ENCODE measurements at places on chromosomes 5 and 9. TPM values are rescaled to one million over a fixed set of nuclear protein-coding genes. Genes with fewer than 3 reads are reported as not detected.

DNA sequence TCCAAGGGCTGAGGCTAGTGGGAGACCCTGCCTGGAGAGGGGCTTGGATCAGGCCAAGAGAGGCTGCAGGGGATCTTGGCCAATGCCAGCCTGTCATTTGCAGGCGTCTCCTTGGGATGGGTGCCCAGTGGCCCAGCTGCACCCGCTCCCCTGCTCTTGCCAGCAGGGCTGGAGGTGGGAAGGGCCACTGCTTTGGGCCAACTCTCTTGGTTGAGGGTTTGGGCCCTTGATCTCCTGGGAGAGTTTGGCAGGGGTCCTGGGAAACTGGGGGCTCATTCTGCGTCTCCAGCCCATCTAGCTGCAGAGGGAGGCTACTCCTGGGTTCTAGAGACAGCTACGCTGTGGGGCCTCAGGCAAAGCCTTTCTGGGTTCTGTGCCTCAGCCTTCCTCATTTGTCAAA is 10.5 kb downstream of the PSD2 start:
- no peak for DNase-seq

DNA sequence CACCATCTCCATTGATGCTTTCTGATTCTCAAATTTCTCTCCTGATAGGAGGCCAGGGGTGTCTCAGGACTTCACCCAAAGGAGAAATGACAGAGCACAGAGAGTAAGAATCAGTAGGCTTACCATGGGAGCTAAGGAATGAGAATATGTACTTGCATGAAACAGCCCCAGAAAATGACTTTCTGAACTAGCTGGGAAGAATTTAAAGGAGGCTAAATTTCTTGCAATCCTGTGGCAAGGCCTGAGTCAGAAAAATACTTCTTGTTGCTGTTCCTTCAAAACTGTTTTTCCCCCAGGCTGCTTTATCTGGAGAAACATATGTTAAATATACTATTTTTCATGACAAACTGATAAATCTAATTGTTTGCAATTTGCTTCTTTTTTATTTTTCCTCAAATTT is 53.4 kb upstream of the FBXL7 start:
- no peak for DNase-seq

- no peak for DNase-seq
Observed at GRCh38 chr9:75505654-75506053, 384.8 kb upstream of the PCSK5 start.

GRCh38 chr5:95821110-95822021 is 1.2 kb downstream of the GLRX start:
- DNase-seq = no peak

GRCh38 chr5:68480335-68480940 is 264.9 kb downstream of the PIK3R1 start:
- no peak for DNase-seq

DNA sequence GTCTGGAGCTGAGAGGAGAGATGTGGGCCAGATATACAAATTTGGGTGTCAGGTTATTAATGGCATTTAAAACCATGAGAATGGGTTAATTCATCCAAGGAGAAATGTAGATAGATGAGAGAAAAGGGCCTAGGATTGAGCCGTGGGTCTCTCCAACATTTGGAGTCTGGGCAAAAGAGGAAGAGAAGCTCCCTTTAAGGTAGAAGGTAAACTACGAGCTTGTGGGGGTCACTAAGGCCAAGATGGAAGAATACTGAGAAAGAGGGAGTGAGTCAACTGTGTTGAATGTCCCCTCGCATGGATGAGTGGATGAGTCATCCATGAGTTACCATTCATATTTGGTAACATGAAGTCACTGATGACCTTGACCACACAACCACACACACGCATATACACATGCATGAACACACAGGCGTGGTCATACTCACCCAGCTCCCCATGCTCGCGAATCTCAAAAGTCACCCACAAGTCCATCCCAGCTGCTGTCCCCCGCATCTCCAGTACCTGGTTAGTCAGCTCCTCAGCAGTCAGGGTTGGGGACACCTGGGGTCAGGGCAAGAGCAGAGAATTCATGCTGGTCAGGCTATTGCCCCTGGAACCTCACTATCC is 6.8 kb upstream of the FCHSD1 start:
- DNase-seq = no peak

DNA sequence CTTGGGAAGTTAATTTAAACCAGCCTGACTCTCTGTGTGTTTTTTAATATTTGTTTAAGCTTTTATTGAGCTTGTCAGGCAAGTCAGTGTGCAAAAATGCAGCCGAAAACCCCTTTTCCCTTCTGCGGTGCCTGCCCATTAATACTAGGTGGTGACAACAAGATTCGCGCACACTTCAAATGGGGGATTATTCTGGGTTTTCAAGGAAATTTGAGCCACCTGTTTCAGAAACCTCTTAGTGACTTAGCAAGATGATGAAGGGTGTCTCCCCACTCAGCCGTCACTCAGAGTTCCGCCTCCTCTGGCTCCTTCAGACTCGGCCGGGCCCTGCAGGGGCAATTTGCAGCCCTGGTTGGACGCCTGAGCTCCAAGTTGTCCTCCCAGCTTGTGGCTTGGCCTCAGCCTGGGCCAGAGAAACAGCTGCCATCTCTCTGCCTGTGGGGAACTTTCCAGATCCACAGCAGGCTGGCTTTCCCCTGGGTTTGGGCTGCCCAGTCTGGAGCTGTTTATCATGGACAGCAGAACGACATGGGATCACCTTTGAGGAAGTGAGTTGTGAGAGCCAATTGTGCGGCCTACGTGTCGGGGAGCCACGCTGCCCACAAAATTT is 75.9 kb downstream of the SPRY4 start:
- no peak for DNase-seq

DNA sequence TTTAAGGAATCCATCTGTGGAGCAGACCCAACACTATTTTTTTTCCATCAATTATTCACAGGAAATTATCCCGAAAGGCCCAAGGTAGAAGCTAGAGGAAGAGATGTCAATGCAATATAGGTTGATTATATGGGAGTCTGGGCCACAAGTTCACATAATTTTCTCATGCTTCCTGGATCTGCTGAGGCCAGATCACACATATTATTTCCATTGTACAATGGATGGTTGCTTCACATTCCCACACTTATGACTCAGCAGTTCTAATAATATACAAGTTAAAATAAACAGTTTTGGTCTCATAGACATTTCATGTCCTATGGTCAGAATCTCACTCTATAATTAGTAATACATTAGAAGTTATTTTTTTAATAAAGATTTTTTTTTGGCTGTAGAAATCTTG is 66.0 kb upstream of the PTPRD start:
- no peak for DNase-seq

- DNase-seq = no peak
Observed at GRCh38 chr5:31270396-31270795, 76.9 kb downstream of the CDH6 start.

DNA sequence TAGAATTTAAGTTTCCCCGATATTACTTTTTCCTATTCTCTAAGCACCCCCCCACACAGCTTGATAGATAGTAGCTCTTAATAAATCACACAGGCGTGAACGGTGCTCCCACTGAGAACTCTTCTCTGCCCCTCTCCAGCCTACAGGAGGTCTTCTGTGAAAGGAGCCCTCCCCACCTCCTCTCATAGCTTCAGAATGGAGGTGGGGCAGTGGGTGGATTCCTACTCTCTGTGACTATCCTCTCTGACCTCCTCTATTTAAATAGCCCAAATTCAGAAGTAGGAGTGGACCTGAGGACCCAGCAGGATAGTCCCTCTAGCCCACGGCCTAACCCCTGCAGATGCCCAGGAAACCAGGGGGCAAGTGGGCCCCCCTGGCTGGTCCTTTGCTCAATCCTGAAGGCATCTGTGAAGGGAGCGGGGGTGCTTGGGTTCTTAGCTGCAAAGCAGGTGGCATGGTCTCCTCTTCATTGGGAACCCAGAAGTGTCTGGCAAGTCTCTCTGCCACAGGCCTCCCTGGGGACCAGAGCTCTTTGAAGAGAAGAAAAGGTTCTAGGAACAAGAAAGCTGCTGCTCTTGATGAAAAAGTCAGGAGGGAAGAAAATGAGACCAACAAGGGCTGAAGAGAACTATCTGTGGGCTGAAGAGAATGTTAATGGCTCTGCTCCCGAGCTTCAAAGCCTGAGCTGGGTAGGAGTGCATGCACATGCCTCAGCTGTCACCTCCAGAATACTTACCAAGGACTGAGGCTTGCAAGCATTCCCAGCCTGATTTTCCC is 21.1 kb upstream of the HSPA9 start:
- no peak for DNase-seq

GRCh38 chr9:132056717-132057560 is 22.7 kb downstream of the MED27 start:
- DNase-seq = no peak

GRCh38 chr5:122772446-122772845 is 2.4 kb upstream of the SNX2 start:
- no peak for DNase-seq

- DNase-seq = no peak
Observed at GRCh38 chr5:176542596-176543427, 5.6 kb upstream of the RNF44 start.

GRCh38 chr5:160263326-160263855 is 34.1 kb downstream of the FABP6 start:
- no peak for DNase-seq

- DNase-seq = no peak
Observed at GRCh38 chr5:157471709-157472108, 11.7 kb downstream of the NIPAL4 start.

Gene SPATA31A3
- not detected for total RNA-seq

Gene SLC6A19
- not detected for total RNA-seq

Gene FER
- total RNA-seq = 23.5 TPM

Gene RIC1
- 34.4 TPM for total RNA-seq

Gene CCL28
- total RNA-seq = 0.10 TPM

Gene TUSC1
- total RNA-seq = not detected

Gene NR6A1
- 0.39 TPM for total RNA-seq

Gene IL7R
- total RNA-seq = 0.50 TPM

Gene CDH12
- total RNA-seq = not detected

Gene DEPDC1B
- total RNA-seq = 1.5 TPM

Gene BARX1
- 6.7 TPM for total RNA-seq

Gene CARTPT
- total RNA-seq = not detected
